Cardiac muscle cell (in vitro differentiated cells and primary cell): ENCODE measurements at places on chromosomes 5 and 9.
A peak's percentile ranks its signal among the peaks of the same experiment; 100 is the strongest.

- DNase-seq, result no peak
- H3K27ac ChIP-seq, result no peak overlapping the region
- no peak overlapping the region for H3K4me3 ChIP-seq
- no peaks in the 10 kb centered on the region for H3K27me3 ChIP-seq
- no peaks in the 10 kb centered on the region for H3K4me1 ChIP-seq
- no peaks in the 10 kb centered on the region for H3K36me3 ChIP-seq
Measured at GRCh38 chr5:67335426-67335825, 138.8 kb upstream of the CD180 start.

GRCh38 chr9:115615821-115616665 is 498.1 kb upstream of the TNC start:
- H3K36me3 ChIP-seq, result no peaks in the 10 kb centered on the region
- H3K27ac ChIP-seq, result no peak overlapping the region
- H3K27me3 ChIP-seq, result no peaks in the 10 kb centered on the region
- H3K4me1 ChIP-seq, result peaks cover 11% of the 10 kb centered on the region
- no peak for DNase-seq
- no peak overlapping the region for H3K4me3 ChIP-seq

DNA sequence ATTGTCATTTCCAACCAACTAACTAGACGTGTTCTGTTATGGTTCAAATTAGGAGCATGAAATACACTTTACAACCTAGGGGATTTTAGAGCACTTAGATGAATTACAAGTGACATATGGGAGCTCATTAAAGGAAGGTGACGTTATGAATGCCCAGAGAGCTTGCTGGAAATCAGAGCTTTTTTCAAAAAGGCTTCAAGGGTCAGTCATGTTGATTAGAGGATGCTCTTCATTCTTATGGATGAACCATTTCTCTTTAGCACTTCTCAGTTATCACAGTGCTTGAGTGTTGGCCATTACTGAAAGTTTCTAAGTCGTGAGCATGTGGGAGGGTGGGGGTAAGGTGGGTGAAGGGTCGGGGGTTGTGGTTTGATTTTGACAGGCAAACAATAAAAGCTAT is 1245.5 kb upstream of the DMAC1 start:
- no peak for DNase-seq
- H3K4me3 ChIP-seq, result no peak overlapping the region
- no peak overlapping the region for H3K27ac ChIP-seq
- H3K27me3 ChIP-seq, result no peaks in the 10 kb centered on the region

DNA sequence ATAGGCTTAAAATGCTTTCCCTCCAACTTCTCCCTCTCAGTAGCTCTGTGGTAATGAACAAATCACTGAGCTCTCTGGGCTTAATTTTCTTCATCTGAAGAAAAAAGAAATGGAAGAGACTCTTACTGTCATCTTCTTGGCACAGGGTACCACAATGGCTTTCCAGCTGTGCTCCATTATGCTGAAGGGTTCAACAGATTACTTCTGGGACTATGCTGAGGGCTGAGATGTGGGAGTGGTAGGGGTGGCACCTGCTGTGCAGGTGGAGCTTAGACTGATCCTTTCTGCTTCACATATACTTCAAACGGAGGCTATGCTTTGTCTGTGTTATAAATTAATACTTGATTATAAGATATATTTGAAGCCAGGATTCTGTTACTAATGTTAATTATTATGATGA is 840.2 kb upstream of the C9orf72 start:
- DNase-seq, result no peak
- H3K27ac ChIP-seq, result no peak overlapping the region
- H3K36me3 ChIP-seq, result no peaks in the 10 kb centered on the region
- peaks cover 2% of the 10 kb centered on the region for H3K27me3 ChIP-seq
- no peak overlapping the region for H3K4me3 ChIP-seq

GRCh38 chr9:97889941-97890887 is 32.1 kb downstream of the TRMO start:
- no peaks in the 10 kb centered on the region for H3K36me3 ChIP-seq
- H3K27ac ChIP-seq, result no peak overlapping the region

DNA sequence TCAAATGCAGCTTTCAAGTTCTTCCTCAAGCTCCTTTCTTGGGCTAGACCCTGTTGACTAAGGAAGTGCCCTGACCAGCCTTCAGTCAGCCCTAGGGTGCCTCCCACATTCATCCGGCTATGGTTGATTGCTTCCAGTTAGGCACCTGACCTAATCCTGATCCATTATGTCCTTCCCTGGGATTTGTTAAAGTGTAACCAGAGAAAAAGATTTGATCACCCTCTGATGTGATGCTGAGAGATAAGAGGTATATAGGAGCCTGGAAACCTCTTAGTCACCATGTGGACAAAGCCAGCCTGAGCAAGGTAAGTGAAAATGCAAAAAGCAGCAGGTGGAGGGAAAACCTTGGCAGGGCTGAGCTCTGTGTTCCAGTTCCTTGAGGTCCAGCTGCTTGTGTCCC is 178.8 kb upstream of the ERCC6L2 start:
- H3K27ac ChIP-seq, result no peak overlapping the region
- no peaks in the 10 kb centered on the region for H3K4me1 ChIP-seq
- DNase-seq, result no peak
- H3K4me3 ChIP-seq, result no peak overlapping the region

DNA sequence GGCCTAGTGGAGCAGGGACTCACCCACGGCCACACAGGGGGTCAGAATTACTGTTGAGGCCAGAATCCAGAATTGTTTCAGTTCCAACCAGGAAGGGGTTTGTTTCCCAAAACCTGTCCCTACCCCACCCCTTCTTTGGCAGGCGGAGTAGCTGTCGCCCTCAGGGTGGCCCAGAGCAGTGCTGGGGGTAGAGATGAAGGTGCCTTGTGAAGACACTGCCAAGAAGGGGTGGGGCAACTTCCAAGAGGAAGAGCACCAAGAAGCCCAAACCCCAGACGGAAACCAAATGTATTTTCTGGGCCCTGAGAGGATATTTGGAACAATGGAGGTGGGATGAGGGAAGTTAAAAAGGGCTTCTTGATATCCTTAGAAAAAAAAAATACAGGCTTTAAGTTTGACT is 11.4 kb upstream of the NDST1 start:
- peak overlapping the region; percentile 83 for H3K27ac ChIP-seq
- H3K4me1 ChIP-seq, result peaks cover 42% of the 10 kb centered on the region
- no peaks in the 10 kb centered on the region for H3K27me3 ChIP-seq
- no peak overlapping the region for H3K4me3 ChIP-seq
- H3K36me3 ChIP-seq, result no peaks in the 10 kb centered on the region
- no peak for DNase-seq
